ENCODE measurements at places on chromosomes 7 and 10.

DNA sequence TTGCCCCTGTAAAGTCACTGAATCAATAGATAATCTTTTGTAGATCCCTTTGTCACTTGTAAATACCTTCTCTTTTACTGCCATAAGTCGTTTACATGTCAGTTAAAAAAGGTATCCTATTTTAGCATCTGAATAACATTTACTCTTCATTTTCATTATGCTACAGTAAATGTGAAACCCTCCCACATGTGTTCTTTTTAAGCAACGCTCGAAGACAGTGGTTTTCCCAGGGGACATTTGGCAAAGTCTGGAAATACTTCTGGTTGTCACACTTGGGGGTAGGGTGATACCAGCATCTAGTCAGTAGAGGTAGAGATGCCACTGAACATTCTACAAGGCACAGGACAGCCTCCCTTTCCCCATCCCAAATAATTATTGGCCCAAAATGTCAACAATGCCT is 23.7 kb downstream of the ATAD1 start:
- DNase-seq: no peak

- DNase-seq: no peak
Observed at GRCh38 chr10:130741901-130742855, 569.3 kb downstream of the TCERG1L start.

DNA sequence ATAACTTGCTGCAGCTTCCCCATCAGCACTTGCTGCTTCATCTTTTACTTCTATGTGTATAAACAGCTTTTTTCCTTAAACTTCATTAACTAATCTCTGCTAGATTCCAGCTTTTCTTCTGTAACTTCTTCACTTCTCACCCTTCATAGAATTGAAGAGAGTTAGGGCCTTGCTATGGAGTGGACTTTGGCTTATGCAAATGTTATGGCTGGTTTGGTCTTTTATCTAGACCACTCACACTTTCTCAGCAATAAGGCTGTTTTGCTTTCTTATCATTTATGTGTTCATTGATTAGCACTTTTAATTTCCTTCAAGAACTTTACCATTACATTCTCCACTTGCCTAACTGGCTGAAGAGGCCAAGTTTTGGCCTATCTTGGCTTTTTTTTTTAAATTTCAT is 64.2 kb upstream of the HELLS start:
- no peak for DNase-seq

GRCh38 chr10:4448030-4448429 is 378.0 kb upstream of the AKR1E2 start:
- no peak for DNase-seq

DNA sequence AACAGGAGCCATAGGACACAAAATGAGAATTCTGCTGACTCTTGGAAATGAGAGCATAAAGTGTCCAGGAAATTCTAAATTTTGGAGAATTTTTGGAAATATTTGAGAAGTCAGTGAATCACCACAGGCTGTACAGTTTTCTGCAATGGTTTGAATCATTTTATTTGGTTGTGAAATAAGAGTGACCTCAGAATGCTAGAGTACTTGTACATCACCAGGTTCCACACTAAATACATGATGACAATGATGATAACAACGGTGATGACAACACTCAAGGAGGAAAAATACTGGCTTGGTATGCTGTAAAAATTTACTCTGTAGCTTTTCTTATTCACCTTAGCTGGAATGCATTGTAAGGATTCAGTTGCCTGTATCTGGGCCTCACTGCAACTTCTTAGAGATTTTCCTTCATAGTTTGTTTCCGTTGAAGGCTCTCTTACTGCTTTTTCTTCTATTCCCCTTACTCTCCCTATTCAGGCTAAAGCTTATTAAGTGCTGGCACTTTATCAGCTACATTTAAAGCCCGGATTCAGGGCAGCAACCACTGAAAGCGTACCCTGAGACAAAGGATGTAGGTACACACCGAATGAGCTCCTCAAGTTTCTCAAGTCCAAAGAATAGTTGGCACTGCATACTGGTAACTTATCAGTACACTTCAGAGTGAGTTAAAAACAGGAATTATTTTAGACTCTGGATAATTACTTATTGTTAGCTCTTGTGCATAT is 30.2 kb upstream of the NME8 start:
- no peak for DNase-seq

DNA sequence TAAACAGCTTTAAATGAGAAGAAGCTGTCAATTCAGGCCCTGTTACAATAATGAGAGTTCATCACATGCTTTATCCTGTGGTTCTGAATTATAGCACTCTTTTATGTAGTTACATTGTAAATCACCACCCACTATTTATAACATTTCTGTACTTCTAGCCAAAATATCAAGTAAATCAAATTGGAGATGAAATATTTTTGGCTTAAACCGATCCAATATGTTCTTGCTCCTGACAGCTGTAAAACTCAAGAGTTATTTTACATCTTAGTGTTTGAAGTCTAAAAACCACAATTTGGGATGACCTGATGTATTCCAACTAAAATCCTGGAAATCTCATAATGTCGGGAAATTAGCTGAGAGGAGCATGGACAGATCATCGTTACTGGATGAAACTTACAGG is 371.2 kb upstream of the LRRN3 start:
- DNase-seq: no peak

GRCh38 chr7:150382123-150382843 is 3.2 kb downstream of the ZNF775 start:
- no peak for DNase-seq

DNA sequence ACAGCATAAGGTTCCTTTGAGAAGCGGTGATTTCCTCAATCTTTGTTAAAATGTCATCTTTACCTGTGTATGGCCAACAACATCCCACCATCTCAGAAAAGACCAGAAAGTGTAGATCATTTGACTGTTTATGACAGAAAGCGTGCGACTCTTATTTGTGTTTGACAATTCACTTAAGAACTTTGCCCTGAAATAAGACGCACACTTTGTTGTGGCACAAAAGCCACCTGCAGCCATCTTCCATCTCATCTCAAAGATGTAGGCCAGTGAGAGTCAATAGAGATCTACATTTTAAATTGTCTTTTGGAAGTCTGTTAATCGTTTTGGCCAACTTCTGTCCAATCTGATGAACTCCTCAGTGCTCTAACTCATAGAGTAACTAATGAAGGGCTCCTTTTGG is 114.0 kb downstream of the CALN1 start:
- no peak for DNase-seq

- no peak for DNase-seq
Observed at GRCh38 chr7:20449176-20449575, 118.5 kb downstream of the ITGB8 start.

- no peak for DNase-seq
Observed at GRCh38 chr10:78292982-78293865, 259.6 kb downstream of the RPS24 start.

- DNase-seq: no peak
Observed at GRCh38 chr10:49500412-49500811, 38.5 kb downstream of the ERCC6 start.

DNA sequence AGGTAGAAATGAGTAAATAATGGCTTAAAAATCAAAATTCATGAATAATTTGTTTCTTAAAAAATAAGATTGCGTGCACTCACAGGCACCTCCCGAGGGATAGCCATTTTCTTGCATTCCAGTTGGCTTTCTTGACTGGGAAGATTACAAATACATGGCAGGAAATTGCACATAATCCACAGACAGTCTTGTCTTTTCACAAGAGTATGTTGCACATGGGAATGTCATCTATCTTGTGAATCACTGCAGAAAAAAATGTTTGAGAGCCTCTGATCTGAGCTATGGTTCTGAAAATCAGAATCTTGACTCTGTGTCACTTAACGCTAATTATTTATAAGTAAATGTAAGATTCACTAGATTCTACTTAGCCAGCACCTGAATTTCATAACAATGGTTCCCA is 74.1 kb upstream of the PRKG1 start:
- no peak for DNase-seq

DNA sequence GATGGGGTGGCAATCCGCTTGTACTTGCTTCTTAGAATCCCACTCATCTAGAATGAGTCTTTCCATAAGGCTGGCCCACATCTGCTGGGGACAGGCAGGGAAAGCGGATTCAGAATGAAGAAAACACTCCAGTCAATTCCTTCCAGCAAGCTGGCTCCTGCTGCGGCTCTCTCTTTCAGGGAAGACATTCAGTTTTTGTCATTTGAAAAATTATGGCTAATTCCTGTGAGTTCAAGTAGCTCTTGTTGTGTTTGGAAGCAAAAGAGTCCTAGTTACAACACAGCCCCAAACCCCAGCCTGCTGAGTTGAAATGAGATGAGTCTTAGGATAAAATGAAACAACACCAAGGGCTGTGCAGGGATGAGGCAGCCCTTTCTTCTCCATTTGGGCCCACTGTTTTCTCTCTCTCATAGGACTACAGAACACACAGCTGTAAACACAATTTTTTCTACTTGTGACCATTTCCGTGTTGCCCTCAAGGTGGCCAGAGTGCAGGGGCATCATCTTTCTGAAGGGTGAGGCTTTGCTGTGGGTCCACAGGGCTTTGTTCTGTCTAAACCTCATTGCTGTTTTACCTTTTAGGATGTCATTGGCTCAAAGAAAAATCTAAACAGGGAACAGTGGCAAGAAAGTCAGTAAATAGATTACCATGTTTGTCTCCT is 90.8 kb upstream of the EEPD1 start:
- no peak for DNase-seq

GRCh38 chr7:134741907-134742635 is 37.4 kb upstream of the CALD1 start:
- DNase-seq: no peak

DNA sequence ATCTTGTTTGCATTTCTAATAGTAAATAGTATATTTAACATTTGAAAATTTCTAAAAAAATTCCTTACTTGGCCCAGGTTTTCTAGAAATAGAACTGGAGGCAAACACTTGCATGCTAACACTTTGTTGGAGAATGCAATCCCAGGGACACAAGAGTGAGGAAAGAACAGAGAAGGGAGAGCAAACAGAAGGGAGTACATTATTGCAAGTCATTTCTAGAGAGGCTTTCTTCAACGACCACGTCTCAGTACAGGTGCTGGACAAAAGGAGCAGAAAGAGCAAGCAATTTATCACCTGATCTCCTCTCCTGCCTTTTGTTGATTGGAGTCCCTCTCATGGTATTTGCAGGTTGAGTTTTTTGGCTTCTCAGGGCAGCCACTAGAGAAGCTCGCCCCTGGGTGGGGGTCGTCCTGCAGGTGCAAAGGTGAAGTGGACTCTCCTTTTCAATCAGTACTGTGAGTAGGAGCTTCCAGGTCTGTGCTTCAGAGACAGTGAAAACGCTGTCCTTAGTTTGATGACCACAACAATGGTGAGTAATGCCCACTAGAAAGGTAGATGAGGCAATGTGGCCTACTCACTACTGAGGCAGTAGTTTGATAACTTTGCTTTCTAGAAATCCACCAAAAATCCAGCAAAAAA is 5.2 kb downstream of the CPED1 start:
- no peak for DNase-seq

GRCh38 chr7:28168393-28169158 is 12.0 kb downstream of the JAZF1 start:
- no peak for DNase-seq

GRCh38 chr7:70068531-70068930 is 470.3 kb downstream of the AUTS2 start:
- no peak for DNase-seq
